Activated CD4-positive, alpha-beta T cell treated with anti-CD3 and anti-CD28 coated beads, Interleukin-10, Interleukin-2, amounts not matched to agents 100 ng/mL and 50 ng/mL, durations not matched to agents 16 hours and 8 hours (primary cell): ENCODE measurements at places on chromosomes 4 and X.

DNA sequence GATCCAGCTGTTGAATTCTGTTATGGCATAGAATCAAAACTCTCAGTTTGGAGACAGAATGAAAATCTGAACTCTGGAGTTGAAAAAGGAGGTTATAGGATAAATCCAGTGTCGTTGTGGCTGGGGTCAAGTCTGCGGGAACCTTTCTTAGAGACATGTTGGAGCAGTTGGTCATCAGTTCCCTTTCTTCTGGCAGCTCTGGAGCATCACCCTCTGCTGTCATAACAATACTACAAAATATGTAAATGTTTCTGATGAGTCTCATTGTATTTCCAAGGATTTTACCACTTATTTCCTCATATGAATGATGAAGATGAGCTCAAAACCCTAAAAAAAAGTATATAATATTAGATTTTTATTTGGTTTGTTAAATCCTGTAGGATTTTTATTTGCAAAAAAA is 7.5 kb downstream of the TLR10 start:
- no peak for DNase-seq

DNA sequence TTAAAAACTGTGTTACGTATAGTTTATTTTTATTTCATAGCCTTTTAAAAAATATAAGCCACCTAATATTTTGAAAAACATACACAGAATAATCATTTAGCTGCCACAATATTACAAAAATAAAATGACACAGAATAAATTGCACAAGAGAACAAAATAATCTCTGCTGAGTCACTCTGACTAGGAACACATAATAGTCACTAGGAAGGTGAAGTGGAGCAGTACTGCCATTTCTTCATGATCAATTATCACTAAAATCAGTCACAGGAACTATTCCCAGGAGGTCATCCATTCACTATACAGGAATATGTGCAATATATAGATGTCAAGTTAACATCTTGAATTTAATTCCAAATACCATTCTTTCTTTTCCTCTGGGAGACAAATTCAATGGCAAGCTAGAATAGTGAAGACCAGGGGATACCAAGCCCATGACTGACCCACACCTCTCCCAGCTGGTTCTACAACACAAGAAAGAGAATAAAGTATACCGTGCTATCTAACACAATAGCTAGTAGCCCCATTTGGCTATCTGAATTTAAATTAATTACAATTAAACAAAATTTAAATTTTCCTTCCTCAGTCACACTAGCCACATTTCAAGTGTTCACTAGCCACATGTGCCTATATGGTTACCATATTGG is 5.9 kb downstream of the SMIM43 start:
- DNase-seq = no peak

DNA sequence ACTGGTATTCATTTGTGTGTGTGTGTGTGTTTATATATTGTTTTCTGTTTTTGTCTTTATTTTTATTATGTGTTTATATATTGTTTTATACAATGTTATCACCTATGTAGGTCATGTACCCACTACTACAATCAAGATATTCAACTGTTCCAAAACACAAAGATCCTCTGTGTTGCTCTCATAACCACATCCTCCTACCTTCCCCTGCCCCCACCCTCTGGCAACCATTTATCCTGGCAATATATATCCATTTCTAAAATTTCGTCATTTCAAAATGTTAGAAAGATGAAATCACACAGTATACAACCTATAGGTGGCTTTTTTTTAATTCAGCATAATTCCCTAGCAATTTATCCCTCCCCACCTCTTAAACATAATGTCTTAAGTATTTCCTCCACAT is 18.8 kb upstream of the RPL34 start:
- no peak for DNase-seq

DNA sequence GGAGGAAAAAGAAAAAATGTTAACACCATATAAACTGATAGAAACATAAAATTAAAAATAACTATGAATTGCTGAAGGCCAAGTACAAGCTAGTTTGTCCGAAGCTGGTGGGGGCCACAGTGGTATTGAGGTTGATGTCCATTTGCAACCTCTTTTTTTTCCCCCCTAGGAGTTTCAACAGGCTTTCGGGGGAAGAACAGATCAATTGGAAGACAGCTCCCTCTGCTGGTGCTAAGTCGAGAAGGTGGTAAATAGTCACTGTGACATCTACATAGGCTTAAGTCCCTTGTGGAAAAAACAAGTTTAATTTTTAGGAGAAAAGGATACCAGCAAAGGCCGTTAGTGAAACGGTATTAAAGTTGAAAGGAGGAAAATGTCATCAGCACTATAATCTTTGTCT is 115.7 kb upstream of the ZXDA start:
- peak; percentile 45 for DNase-seq

- DNase-seq = no peak
These were observed 78.9 kb downstream of the IL21 start for GRCh38 chr4:122541996-122542395.

GRCh38 chr4:1597021-1597931 is 86.8 kb downstream of the FAM53A start:
- no peak for DNase-seq

DNA sequence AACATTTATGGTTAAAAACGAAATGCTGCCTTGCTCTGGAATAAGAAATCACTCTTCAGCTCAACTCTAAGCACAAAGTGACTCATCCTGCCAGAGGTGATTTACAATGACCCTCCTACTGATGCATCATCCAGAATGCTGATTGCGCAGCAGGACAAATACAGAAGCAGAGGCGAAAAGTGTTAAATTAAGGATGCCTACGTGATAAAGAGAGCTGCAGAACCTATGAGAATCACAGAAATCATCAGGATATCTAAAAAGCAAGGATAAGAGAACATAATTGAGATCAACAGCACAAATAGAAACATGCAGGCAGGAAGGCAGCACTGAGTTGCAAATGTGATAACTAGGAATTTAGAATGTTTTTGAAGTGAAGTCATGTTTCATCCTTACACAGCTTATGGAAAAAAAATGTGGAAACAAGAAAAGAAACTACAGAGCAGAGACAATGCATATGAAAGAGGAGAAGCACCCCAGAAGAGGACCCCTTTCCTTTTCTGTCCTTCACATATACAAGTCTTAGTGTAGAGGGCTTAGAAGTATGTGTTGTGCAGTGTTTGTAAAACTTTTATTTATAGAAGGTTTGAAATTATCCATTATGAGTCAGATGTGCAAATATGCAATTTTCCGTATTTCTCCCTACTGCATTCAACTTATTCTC is 188.4 kb downstream of the SLC7A11 start:
- no peak for DNase-seq

GRCh38 chrX:79604364-79604763 is 237.2 kb upstream of the ITM2A start:
- no peak for DNase-seq

DNA sequence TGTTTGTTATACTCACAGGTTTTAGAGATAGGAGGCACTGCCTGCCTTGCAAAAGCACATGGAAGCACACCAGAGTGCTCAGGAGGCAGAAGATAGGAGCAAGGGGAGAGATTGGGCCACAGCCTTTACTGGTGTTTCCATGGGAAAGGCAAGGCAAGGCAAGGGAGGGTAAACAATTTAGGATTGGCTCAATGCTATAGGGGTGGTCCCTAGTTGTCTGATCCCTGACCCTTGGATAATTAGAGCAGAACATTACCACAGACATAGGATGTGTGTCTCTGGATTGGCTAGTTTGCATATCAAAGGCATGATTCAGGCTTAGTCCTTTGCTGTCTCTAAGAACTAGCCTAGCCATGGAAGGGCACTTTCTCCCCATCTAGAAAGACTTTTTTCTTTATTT is 36.1 kb downstream of the GRXCR1 start:
- no peak for DNase-seq

- DNase-seq = no peak
These were observed 7.0 kb downstream of the SH3BGRL start for GRCh38 chrX:81208916-81209315.

DNA sequence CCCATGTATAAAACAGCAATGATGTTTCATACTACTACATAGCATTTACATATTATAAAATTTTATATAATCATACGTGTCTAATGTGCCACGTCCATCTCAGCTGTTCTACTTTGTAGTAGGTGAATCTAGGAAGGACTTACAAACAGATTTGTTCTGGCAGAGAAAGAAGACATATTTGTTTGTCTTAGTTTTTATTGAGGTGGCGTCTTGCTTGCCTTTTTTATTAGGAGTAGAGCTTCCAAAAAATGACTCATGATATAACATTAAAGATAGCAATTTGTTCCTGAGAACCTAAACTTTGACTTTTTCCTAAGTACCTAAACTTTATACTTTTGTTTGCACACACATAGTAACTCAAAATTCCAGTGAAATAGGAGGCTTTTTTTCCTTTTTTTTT is 64.6 kb downstream of the CLDN22 start:
- no peak for DNase-seq

GRCh38 chr4:151548708-151549107 is 139.7 kb downstream of the FHIP1A start:
- no peak for DNase-seq

DNA sequence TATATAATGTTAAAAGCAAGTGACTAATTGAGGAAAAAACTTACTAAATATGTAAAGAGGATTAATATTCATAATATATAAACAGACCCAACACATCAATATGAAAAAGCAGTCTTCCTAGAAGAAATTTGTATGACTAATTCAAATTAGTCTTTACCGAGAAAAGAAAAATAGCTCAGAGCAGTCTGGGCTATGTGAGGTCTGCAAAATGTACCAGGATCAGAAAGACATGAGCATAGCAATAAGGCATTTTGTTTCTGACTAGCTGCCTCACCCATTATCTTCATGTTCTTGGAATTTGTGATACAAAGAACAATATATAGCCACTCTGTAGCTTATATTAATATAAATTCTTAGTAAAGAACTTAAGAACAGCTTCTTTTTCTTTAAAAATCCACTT is 13.7 kb upstream of the TMPRSS11B start:
- DNase-seq = no peak

GRCh38 chr4:4396628-4397440 is 9.9 kb downstream of the NSG1 start:
- no peak for DNase-seq

- DNase-seq = no peak
These were observed 69.0 kb upstream of the SPANXN1 start for GRCh38 chrX:145178268-145178667.

GRCh38 chr4:37008199-37008598 is 236.3 kb upstream of the NWD2 start:
- DNase-seq = no peak

GRCh38 chr4:180380733-180381132 is 1862.5 kb upstream of the TENM3 start:
- DNase-seq = no peak

GRCh38 chrX:75421688-75422230 is 101.1 kb downstream of the ZDHHC15 start:
- no peak for DNase-seq

DNA sequence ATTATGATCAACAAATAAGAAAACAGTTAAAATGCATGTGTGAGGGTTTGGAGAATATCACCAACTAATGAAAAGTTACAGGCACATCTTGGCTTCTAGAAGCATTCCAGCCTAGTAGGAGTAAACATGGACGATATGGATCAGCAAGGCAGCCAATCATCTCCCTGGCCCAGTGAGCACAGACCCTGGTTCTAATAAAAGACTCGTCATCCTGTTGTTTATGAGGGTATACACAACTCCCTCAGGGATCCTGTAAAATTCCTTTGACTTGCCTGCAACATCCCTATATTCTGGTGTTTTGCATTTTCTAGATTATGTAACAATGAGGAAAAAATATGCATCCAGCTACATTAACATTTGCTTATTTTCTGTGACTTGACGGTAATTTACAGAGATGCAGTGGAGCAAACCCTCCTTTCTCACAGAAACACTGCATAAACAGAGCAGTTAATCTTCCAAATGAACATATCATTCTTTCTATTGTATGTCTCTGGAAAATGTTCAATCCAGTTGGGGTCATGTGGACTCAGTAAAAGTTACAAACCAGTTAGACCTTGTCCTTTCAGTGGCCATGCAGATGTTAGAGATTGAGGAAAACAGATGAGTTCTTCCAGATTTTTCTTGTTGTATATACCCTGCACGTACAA is 88.9 kb upstream of the NDP start:
- no peak for DNase-seq

GRCh38 chrX:119755981-119756533 is 2.3 kb upstream of the SOWAHD start:
- peak; percentile 92 for DNase-seq

DNA sequence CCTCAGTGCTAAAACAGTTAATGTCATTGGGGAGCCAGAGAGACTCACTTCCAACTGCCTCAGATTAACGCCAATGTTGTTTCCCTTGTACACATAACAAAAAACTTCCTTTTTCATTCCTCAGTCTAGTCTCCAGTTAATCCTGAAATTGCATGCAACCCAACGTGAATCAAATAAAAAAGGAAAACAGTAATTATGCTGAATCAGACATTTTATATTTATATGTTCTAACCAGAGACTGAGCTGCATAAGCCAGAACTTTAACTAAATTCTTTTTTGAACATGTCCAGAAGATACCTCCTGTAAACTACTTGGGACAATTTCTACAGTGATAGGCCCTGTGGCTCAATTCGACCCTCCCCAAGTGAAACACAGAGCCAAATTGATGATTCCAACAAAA is 4.7 kb downstream of the GPC4 start:
- no peak for DNase-seq

GRCh38 chr4:3389233-3390215 is 52.2 kb upstream of the HGFAC start:
- no peak for DNase-seq

- no peak for DNase-seq
These were observed 26.5 kb downstream of the RELL1 start for GRCh38 chr4:37659696-37660095.

- no peak for DNase-seq
These were observed 4.5 kb downstream of the HHIP start for GRCh38 chr4:144650311-144651005.

GRCh38 chr4:113186913-113187312 is 137.5 kb downstream of the ANK2 start:
- DNase-seq = no peak

DNA sequence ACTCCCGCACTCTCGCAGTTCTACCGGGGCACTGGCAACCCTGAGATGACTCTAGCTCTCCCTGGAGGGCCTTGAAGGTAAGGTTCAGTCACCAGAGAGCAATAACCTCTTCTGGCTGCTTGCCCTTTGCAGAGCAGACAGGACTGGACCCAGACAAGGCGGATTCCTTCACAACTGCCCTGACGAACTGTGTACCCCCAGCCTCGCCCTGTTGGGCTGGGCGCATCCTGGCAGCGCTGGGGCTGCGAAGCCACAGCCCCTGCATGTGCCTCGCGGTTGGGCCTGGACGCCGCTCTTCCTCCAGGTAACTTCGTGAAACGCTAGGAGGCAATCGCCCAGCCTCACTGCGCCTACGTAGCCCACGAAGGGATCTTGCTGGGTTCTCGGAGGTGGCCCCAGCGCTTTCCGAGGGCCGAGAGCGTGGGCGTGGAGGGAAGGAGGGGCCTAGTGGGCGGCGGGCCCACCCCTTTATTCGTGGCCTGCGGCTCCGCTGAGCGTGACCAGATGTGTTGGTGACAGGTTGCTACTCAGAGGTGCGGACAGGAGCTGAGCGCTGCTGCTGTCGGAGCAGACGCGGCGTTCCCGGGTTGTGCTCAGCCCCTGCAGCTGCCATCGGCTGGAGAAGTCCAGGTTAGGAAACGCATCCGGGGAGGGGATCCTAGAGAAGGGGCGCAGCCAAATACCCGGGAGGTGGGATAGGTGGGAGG is 1.9 kb upstream of the MAMLD1 start:
- peak; percentile 30 for DNase-seq
